ENCODE measurements at places on chromosomes 1 and 21. TPM values are rescaled to one million over a fixed set of nuclear protein-coding genes. Genes with fewer than 3 reads are reported as not detected.

GRCh38 chr1:159743651-159744410 lies 29.4 kb upstream of the CRP start:
- DNase-seq: no peak

DNA sequence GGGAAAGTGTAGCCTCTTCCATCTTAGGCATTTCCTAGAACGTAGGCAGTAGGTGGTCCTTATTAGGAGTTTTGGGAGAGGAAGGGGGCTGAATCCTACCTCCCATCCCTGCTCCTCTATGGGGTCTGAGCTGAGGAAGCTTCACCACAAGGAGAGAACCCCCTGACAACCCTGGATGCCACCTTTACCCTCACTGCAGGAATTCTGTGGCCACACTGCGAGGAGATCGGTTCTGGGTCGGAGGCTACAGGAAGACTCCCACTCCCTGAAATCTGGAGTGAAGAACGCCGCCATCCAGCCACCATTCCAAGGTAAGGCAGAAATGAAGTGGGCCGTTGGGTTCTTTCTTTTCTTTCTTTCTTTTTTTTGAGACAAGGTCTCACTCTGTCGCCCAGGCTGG lies 1.5 kb downstream of the MX1 start:
- DNase-seq: no peak

The DIO1 gene
- not detected for total RNA-seq

DNA sequence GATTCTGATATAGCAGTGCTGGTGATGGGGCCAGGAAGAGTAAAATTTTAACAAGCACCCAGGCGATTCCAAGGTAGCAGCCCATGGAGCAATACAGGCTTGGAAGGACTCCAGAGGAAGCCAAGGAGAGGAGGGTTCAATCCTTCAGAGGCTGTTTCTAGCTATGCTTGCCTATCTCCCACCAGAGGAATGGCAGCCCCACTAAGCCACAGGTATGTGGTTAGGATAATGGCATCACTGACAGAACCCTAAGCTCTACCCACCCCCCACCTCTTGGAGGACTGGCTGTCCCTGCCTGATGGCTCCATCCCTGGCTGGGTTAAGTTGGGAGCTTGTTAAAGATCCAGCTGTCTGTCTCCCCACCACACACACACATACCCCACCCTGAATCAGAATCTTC lies 19.3 kb upstream of the PTAFR start:
- no peak for DNase-seq

The C1QA gene
- not detected for total RNA-seq

DNA sequence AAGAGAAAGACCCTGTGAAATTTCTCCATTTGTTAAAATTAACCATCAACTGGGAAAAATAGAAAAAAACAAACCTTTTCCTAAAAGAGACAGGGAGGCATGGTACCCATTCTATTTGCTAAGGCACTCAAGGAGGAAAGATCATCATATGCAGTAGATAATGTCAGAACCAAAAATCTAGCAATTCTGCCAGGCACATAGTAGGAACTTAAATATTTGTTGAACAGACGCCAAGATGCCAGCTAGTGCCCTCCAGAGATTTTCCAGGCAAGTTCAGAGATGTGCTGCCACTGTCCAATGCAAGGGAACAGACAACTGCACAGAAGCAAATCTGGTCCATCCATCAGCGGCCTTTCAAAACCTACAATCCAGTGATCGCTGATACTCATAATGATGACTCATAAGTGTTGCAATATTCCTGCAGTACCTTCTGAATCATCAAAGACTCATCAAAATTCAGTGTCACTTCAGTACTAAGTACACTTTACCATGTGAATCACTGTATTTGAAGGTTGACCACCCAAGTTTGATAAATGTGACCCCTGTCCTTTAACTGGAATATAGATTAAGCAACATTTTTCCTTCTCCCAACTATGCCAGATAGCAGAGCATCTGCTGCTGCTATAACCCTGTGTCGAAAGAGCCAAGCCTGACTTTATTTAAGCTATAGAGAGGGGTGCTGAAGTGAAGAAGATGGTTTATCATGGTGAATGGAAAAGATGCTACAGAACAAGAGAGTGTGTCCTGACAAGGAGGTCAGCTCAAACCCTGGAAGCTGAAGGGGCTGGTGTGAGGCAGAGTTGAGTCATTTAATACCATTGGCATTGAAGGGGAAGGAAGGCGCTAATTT lies 99.1 kb downstream of the MT1HL1 start:
- peak; percentile 92 for DNase-seq

GRCh38 chr1:64197076-64197475 lies 6.3 kb upstream of the UBE2U start:
- DNase-seq: no peak

The DIRAS3 gene
- total RNA-seq: 25.7 TPM

- DNase-seq: no peak
Measured at GRCh38 chr1:43885279-43885801, 48.3 kb upstream of the ARTN start.

The SYT11 gene
- total RNA-seq: 14.5 TPM

DNA sequence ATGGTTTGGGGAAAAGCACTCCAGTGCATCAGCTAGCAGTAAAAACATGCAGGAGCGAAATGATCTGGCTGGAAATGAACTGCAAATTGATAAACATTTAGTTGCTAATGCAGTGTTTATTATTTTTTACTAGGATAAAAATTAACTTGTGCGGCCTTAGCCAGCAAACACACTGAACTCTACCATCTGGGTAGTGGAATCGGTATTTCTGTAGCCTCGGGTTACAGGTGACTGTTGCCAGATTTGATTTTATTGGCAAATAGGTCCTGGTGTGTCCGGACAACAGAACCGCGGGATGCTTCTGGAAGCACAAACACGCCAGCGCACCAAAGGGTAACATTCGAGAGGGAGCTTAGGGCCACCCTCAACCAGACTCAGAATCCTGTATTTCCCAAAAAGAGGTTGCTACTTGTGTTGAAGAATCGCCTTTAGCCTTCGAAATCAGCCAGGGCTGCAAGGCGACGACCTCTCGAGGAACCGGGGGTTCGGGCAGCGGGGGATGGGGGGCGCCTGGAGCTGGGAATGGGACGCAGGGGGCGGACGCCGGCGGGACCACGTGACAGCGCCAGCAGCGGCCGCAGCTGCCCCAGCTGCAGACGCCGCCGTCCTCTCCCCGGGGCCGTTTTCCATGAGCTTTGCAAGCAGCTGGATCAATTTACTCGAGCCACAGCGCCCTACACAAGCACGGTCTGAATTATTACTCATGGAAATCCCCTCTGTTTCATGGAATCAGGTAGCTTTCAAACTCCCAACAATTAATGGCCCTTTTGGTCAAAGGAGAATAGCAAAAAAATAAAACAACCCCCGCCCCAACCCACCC lies 158.8 kb downstream of the TOMM20 start:
- DNase-seq: peak; percentile 93

The LCE1E gene
- not detected for total RNA-seq

The BROX gene
- 78.9 TPM for total RNA-seq

GRCh38 chr1:24567792-24568388 lies 12.0 kb downstream of the NCMAP start:
- no peak for DNase-seq

- DNase-seq: no peak
Measured at GRCh38 chr1:101993710-101994109, 3.0 kb downstream of the OLFM3 start.

GRCh38 chr1:221708076-221708571 lies 33.8 kb downstream of the DUSP10 start:
- peak; percentile 94 for DNase-seq

- DNase-seq: no peak
Measured at GRCh38 chr1:93594603-93594880, 87.1 kb downstream of the BCAR3 start.

DNA sequence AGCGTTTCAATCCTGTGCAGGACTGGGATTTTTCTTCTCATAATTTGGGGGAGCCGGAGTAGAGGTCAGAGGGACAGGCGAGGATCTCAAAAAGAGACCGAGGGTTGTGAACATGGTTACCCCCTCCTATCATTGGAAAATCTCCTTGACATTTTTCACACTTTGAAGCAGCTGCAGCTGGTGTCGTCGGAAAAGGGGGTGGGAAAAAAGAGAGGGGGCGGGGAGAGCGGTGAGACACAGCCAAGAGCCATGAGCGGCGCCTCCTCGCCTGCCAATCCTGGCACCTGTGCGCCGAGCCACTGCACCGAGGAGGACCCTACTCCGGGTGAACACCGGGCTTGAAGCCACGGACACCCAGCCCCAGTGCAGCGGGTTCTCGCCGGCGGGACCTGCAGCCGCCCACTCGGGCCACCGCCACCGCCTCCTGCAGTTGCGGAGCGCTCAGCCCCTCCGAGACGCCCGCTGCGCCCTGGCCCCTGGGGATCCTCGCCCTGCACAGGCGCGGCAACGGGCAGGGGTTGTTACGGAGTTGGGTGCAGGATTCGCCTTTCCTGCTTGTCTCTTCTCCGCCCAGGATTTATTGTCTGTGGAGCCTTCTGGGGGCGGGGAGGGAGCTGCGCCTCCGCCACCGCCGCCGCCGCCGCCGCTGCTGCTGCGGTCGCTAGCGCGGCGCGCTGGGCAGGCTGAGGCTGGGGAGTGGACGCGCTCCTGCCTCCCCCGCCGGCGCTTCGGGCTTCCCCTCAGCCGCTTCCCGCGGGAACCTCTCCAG lies at the start of gene LRRC7:
Gene LRRC7, plus strand, starts transcription at position 271 of the 769 bp plus-strand sequence. CDS start 718 bp downstream, outside the sequence.
- peak; percentile 1 for DNase-seq

The S100A2 gene
- 24.8 TPM for total RNA-seq

The STYXL2 gene
- total RNA-seq: 2.6 TPM

DNA sequence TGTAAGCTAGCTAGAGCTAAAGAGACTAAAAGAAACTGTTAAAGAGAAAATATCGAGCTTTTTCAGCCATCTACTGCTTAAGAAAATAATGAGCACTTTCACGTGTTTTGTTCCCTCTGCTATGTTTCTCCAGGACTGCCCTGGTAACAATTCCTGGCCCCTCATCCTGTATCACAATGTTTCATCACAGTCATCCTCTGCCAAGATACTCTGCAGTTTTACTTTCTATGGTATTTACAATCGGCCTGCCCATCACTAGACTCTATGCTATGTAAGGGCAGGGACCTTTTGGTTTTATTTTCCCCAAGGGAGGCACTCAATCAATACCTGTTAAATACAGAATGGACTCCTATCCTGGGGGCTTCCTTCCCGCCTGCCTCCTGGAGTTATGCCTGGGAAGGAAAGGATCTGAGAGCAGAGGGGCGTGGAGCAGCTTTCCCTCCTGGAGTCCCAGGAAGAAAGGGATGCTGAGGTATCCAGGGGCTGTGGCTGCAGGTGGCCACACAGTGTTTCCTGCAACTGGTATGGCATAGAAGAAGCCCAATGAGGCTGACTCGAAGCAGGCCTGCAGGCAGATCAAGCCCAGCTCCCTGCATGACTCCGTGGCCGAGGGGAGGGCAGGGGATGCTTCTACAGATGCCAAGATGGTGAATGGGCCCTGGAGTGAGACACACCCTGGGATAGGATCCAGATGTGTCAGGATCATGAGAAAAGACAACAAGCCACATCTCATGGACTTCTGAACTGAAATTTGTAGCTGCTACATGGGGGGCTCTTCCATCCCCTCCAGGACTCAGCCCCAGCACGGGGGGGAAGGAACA lies 52.9 kb downstream of the MATN1 start:
- DNase-seq: peak; percentile 11

The MACF1 gene
- 261 TPM for total RNA-seq

DNA sequence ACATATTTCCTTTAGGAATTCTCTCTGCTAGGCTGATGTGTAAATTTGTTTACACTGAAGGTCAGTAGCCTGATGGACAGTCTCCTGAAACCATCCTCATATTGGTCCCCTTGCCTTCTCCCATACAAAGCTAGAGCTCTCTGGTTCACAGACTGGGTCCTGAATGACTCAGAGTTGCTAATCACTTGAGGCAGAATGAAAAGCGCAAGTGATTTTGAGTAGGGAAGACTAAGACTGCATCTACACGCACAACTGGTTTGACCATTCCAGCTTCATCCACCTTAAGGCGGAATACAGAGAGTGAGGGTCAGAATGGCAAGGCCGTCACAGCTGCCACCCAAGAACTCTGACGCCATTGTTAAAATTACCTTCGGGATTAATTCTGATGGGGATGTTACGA lies 70.2 kb upstream of the KIF26B start:
- DNase-seq: no peak

DNA sequence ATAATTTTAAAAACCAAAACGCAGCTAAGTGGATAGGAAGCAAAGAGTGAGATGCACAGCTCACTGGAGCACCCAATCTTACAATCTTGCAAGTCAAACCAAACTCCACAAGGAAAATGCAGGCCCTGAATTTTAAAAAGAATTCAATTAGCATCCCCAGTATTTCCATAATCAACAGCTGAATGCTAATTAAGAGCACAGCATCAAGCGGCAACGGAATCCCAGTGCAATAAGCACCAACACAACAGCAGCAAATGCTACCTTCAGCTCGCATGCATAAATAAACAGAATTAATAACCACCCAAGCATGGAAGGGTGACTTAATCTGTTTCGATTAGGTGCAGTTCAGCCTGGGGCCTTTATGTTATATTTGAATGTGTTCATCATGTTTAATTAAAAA lies 142.9 kb downstream of the SLC45A1 start:
- no peak for DNase-seq

The PTPN7 gene
- not detected for total RNA-seq

The FAM177B gene
- not detected for total RNA-seq

GRCh38 chr1:151817353-151817730 lies 12.1 kb upstream of the LINGO4 start:
- DNase-seq: no peak

The LAMC2 gene
- 3.5 TPM for total RNA-seq

The OR10Z1 gene
- total RNA-seq: not detected

The RHBG gene
- not detected for total RNA-seq

- peak; percentile 77 for DNase-seq
Measured at GRCh38 chr1:203649999-203650836, 23.6 kb downstream of the ATP2B4 start.

GRCh38 chr1:63824451-63824850 lies 50.6 kb downstream of the ROR1 start:
- peak; percentile 40 for DNase-seq

- DNase-seq: no peak
Measured at GRCh38 chr1:2190491-2190976, 4.0 kb downstream of the FAAP20 start.

DNA sequence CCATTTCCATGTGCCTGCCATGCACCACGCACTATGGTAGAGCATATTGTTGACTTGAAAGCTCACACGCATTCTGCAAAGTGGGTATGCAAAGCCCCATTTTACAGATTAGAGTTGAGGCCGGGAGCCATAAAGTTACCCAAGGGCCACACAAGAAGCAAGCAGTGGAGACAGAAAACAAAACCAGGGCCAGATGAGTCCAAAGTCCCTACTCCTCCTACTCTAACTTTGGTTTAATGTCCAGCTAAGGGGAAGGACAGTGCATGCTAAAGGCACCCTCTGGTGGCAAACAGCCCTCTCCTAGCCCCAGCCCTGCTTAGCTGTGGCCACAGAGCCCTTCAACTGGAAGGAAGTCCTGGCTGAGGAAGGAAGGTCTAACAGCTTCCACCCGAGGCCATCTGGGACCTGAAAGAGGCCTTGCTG lies 74.9 kb downstream of the SLC66A1 start:
- no peak for DNase-seq

GRCh38 chr1:245142976-245143375 lies 11.8 kb upstream of the KIF26B start:
- no peak for DNase-seq

GRCh38 chr1:201877877-201878401 lies 10.8 kb upstream of the SHISA4 start:
- peak; percentile 56 for DNase-seq

The SLC45A3 gene
- total RNA-seq: 5.6 TPM
